Upper lobe of right lung (tissue), 1 donor: ENCODE measurements at places on chromosomes 12 and 14. TPM values are rescaled to one million over a fixed set of nuclear protein-coding genes. Genes with fewer than 3 reads are reported as not detected.

- H3K27me3 ChIP-seq = no peaks in the 10 kb centered on the region
- H3K4me3 ChIP-seq = no peak overlapping the region
- H3K4me1 ChIP-seq = no peaks in the 10 kb centered on the region
- H3K27ac ChIP-seq = no peak overlapping the region
- no peaks in the 10 kb centered on the region for H3K36me3 ChIP-seq
These were observed 34.3 kb upstream of the UNC79 start for GRCh38 chr14:93396456-93396855.

DNA sequence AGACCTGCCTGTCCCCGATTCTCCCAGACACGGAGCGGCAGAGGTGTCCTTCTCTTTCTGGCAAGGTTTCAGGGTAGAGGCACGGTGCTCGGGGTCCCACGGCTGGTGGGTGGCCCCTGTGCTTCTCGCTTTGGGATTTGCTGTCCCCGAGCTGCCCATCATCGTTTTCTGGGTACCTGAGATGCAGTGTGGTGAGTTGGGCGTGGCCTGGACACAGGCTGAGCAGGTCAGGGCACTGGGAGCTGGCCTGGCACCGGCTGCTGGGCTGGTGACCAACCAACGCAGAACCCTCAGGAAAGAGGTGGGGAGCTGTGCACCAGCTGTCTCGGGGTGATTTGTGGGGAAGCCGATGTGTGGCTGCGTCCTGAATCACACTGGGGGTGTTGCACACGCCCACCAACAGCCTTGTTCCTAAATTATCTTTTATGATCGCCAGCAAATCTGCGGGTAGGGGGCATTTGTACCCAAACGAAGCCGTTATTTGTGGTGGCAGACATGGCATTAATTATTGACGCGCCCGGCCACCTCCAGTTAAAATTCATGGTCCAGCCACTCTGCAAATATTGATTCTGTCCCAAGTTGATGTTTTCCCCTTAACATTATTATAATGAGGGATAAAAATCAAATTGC, 61.0 kb downstream of the KIF26A start:
- no peaks in the 10 kb centered on the region for H3K4me1 ChIP-seq
- H3K4me3 ChIP-seq = no peak overlapping the region

GRCh38 chr12:54047964-54048303, 5.7 kb upstream of the HOXC4 start:
- no peaks in the 10 kb centered on the region for H3K36me3 ChIP-seq
- no peak overlapping the region for H3K4me3 ChIP-seq
- no peak for DNase-seq
- peaks cover 85% of the 10 kb centered on the region for H3K27me3 ChIP-seq
- peaks cover 5% of the 10 kb centered on the region for H3K4me1 ChIP-seq
- no peak overlapping the region for H3K27ac ChIP-seq

DNA sequence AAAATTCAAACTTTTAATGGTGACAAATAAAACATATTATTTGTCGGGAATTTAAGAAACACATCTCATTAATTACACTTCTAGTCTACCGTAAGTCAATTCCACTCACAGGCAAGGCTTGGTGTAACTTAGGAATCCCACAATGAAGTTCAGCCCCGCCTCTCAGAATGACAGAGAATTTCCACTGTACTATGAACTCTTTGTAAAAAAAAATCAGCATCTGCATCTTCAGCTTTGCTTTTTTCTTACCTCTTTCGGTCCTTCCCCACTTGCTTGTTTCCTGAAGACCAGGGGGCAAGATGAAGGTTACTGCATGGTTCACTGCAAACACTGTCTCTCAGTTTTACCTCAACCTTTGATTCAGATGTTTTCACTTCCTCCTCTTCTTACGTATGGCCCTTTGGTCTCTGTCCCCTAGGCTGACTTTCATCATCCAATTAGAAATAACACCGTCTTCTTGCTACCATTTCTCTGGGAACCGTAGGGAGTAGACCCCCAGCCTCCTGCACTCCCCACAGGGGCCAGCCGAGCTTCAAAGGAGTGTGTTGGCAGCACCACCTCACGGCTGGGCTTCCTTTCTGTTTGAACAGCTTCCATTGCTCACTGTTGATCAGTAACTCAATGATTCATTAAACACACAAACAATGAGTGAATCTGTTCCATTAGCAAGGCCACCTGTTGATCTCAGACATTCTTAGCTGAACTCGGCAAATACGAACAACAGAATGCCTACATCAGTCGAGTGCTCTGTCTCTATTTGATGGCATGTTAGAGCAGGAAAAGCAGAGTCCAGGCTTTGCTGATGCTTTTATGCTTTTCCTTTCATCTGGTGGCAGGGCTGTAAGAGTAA, 343.0 kb downstream of the BMP4 start:
- DNase-seq = no peak
- no peak overlapping the region for H3K27ac ChIP-seq
- H3K4me3 ChIP-seq = no peak overlapping the region
- no peaks in the 10 kb centered on the region for H3K36me3 ChIP-seq

GRCh38 chr14:49294621-49295148, 291.5 kb downstream of the RPS29 start:
- no peak overlapping the region for H3K4me3 ChIP-seq
- no peak for DNase-seq
- H3K27ac ChIP-seq = no peak overlapping the region
- no peaks in the 10 kb centered on the region for H3K27me3 ChIP-seq
- no peaks in the 10 kb centered on the region for H3K36me3 ChIP-seq

DNA sequence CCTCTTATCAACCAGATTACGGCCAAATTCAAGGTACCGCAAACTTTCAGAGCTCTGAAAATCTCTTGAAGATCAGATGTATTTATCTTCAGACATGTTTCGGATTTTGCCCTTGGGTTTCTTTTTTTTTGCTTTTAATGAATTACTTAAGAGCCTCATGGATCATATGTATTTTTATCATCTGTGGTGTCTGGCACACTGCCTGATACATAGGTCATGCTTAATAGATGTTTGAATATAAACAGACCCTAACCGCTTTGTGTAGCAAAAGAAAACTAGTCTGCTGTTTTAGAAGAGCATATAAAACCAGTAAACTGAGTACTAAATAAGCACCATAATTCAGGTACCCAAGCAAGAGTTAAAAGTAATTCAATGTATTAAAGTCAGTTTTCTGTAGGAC, 20.1 kb upstream of the TBK1 start:
- no peak for DNase-seq
- no peak overlapping the region for H3K4me3 ChIP-seq
- no peaks in the 10 kb centered on the region for H3K27me3 ChIP-seq
- H3K4me1 ChIP-seq = no peaks in the 10 kb centered on the region
- H3K27ac ChIP-seq = no peak overlapping the region

DNA sequence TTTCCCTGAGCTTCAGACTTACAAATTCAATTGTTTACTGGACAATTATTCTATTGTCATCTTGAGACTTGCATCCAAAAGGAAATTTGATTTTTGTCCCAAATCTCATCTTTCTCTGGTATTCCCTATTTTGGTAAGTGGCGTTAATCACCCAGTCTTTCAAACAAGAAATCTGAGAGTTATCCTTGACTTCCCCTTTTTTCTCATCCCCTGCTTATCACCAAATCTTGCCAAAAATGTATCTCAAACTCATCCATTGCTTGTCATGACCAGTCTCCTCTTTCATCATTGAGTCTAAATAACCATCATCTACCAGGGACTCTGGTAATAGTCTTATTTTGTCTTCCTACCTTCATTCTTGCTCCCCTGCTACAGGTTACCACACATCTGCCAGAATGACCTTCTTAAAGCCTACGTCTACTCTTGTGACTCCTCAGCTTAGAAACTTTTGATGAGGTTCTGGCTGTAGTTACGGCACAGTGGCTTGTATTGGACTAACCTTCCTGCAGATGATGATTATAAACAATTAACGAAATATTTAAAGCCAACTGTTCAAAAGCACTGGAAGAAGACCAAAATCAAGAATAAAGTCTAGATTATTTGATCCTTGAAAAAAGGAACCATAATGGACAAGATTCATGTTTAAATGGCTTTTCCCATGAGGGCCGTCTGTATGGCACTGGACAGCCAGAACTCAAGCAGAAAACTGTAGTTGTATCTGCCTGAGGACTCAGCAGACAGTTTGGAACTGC, 9.0 kb upstream of the ANO2 start:
- no peaks in the 10 kb centered on the region for H3K4me1 ChIP-seq
- H3K4me3 ChIP-seq = no peak overlapping the region
- H3K36me3 ChIP-seq = peaks cover 16% of the 10 kb centered on the region
- H3K27me3 ChIP-seq = peaks cover 7% of the 10 kb centered on the region
- DNase-seq = no peak

DNA sequence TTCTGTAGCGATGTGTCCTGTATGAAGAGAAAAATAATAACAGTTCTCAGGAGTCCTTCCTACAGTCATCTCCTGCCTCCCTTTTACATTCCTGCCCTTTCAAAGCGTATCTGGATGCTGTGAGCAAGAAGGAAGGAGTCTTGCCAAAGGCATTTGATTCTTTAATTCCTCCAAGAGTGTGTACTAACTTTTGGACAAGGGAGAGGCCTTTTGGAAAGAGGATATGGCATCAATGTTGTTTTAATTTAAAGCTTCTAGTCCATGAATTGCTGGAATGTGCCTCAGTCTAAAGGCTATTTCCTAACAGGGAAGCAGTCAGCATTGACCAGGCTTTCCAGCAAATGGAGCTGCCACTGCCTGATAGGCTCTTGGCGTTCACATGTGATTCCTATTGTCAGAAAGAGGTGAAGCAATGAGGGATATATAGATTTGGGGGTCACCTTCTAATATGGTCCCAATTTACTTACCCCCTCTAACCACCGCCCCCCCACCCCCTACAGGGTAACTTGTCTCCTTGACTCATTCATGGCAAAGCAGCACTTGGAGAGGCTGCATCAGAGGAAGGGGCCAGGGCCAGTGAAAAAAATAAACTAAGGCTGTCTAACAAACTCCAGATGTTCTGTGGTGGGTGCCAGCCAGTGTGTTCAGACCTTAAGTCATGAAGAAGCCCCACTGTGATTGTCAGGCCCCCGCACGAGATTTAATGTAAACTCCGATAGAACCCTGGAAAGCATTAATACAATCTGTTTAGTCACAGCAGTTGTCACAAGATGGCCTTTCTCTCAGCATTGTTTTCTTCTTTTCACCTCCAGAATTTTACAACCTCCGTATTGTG, 220.3 kb downstream of the FBXL14 start:
- DNase-seq = no peak
- no peak overlapping the region for H3K4me3 ChIP-seq
- H3K4me1 ChIP-seq = peaks cover 2% of the 10 kb centered on the region
- peaks cover 9% of the 10 kb centered on the region for H3K36me3 ChIP-seq
- H3K27ac ChIP-seq = no peak overlapping the region

The RNASE1 gene
- 888 TPM for total RNA-seq

The KRT79 gene
- 5.4 TPM for total RNA-seq

The CYP27B1 gene
- 2.0 TPM for total RNA-seq

The LHX5 gene
- not detected for total RNA-seq
